ENCODE measurements at places on chromosomes 11 and 22.

DNA sequence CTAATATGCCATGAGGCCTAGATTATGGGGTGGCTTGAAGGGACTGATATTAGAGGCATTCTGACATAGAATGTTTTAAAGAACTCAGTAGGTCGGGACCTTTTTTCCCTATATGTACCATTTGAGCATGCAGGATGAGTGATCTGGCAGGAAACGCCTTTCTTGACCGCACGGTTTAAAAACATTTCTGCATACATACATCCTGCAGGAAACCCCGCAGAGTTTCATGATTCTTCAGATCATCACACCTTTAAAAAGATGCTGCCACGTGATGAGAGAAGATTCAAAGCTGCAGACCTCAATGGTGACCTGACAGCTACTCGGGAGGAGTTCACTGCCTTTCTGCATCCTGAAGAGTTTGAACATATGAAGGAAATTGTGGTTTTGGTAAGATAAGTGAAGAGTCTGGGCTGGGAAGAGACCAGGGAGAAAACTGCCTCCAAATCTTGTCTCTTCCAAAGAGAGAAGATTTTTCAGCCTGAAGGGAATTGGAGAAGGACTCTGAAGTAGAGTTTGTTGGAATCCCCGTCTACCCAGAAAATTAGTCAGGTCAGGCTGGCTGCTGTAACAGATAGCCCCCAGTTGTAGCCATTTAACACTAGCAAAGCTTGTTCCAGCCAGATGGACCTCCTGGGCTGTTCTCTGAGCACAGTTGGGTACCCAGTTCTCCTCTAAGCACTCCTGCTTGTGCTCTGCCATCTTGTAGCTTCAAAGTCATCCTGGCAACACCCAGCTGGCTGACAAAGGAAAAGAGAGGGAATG lies 7.4 kb downstream of the RCN1 start:
- no peak for DNase-seq

- no peak for DNase-seq
Measured at GRCh38 chr11:65067446-65067845, 9.1 kb upstream of the NAALADL1 start.

DNA sequence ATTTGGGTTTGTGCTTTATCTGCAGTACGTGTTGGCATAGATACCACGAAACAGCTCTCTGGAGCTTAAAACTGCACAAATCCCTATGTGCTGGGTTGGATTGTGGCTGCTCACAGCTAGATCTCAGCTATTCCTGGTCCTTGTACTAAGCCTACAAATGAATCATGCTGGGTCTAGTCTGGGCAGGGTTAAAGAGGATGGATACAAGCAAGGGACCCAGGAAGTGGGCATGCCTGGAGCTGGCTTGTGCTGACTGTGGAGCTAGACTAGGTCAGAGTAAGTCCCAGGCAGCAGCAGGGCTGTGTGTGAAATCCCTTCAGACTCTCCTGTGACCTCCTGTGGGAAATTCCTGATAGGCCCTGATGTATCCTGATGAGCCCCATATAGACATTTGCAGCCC lies 3.9 kb upstream of the E2F8 start:
- DNase-seq, result no peak

GRCh38 chr11:71223671-71224660 lies 28.4 kb downstream of the SHANK2 start:
- no peak for DNase-seq

- DNase-seq, result no peak
Measured at GRCh38 chr22:46693634-46694415, 44.2 kb downstream of the CERK start.

DNA sequence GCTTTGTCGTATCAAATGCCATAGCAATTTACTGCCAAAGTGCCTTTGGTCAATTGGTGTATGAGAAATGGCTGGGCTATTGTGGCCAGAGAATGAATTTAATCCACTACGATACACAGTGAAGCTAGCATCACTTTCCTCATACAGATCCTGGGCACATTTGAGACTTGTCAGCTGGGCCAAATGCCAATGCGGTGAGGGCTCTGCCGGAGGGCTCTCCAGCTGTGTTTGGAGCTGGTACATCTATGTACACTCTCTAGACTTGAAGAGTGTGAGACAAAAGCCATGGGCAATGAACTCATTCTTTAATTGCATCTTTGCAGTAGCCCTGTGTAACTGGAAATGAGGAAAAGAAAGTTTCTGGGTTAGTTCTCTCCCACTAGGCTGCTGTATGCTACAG lies 1052.9 kb downstream of the NTM start:
- DNase-seq, result no peak

DNA sequence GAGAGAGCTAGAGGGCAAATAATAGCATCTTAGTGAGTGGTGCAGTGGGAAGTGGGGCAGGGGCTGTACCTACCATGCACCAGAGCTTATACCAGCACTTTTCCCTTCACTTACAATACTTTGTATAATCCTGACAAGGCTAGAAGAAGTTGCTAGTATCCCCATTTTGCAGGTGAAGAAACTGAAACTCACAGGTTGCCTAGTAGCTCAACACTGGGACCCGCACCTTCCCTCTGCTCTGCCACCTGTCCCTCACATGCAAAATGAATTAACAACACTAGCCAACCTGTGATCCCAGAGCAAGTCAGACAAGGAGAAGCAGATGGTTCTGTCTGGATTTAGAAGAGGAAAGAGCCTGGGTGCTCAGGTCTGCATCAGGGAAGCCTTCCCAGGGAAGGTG lies 510.4 kb downstream of the BUD13 start:
- no peak for DNase-seq

GRCh38 chr22:25903294-25903693 lies 161.3 kb downstream of the MYO18B start:
- DNase-seq, result no peak

GRCh38 chr22:29109822-29110221 lies 37.0 kb downstream of the KREMEN1 start:
- DNase-seq, result peak; percentile 18

DNA sequence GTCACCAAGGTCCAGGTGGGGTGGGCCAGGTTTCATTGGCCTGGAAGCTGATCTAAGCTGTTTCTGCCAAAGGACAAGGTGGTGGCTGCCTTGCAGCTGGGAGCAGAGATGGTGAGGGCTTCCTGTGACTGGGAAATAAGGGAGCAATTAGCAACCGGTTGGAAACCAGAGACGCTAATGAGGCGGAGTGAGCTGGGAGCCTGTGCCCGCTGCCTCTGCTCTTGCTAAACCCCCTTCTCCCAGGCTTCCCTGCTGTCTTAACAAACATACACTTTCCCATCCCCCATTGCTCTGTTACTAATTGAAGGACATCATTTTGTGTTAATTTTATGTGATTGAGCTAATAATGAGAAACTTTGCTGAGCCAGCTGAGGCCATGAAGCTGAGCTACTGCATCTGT lies 121.8 kb downstream of the INSC start:
- no peak for DNase-seq

GRCh38 chr11:60765355-60765754 lies 8.7 kb downstream of the MS4A15 start:
- DNase-seq, result no peak

- no peak for DNase-seq
Measured at GRCh38 chr22:50696251-50696798, 23.7 kb downstream of the SHANK3 start.

Measured in activated CD8-positive, alpha-beta memory T cell treated with anti-CD3 and anti-CD28 coated beads, Interleukin-2, amount 10 ng/mL, durations not matched to agents 7 days and 5 days (primary cell).